ENCODE measurements at places on chromosomes 1 and 21. TPM values are rescaled to one million over a fixed set of nuclear protein-coding genes. Genes with fewer than 3 reads are reported as not detected.

GRCh38 chr1:241083285-241083684, 273.7 kb downstream of the RGS7 start:
- H3K4me1 ChIP-seq = no peaks in the 10 kb centered on the region
- no peaks in the 10 kb centered on the region for H3K27me3 ChIP-seq
- DNase-seq = no peak
- no peak overlapping the region for H3K27ac ChIP-seq
- no peak overlapping the region for H3K4me3 ChIP-seq

GRCh38 chr1:234776256-234776875, 166.4 kb upstream of the IRF2BP2 start:
- no peak overlapping the region for H3K27ac ChIP-seq
- no peak overlapping the region for H3K4me3 ChIP-seq
- DNase-seq = no peak
- peaks cover 25% of the 10 kb centered on the region for H3K4me1 ChIP-seq

GRCh38 chr1:198986036-198986435, 347.2 kb downstream of the PTPRC start:
- DNase-seq = no peak
- no peaks in the 10 kb centered on the region for H3K27me3 ChIP-seq
- no peak overlapping the region for H3K4me3 ChIP-seq
- H3K36me3 ChIP-seq = no peaks in the 10 kb centered on the region
- no peaks in the 10 kb centered on the region for H3K4me1 ChIP-seq
- H3K27ac ChIP-seq = no peak overlapping the region

- H3K36me3 ChIP-seq = no peaks in the 10 kb centered on the region
- no peaks in the 10 kb centered on the region for H3K27me3 ChIP-seq
- no peak overlapping the region for H3K27ac ChIP-seq
- no peak for DNase-seq
- no peaks in the 10 kb centered on the region for H3K4me1 ChIP-seq
Measured at GRCh38 chr1:98221923-98222322, 301.1 kb upstream of the DPYD start.

AZIN2 gene
- total RNA-seq = 2.5 TPM

C1orf87 gene
- total RNA-seq = not detected

DNA sequence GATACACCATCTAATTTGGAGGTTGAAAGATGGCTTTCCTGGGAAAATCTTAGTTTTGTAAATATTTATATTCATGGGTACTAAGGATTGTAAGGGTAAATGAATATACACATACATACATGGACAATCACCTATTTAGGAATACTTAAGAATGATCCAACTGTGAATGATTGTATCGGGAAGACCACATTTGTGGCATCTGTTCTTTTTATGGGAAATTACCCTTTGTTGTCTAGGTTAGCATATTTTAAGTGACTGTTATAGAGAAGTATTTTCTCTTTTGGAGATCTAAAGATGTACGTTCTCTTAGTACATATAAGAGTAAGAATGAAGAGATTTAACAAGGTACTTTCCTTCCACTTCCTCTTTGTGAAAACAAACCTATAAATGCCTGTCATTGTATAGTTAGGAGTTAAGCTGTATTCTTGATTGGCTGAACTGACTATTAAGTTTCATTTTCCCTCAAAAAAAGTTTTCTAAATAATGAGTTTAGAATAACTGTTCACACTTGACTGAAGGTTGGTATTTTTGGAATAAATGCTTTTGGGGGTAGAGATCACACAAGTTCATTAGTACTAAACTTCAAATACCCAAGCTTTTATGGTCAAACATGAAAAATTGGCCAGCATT, 26.7 kb downstream of the SNX7 start:
- H3K36me3 ChIP-seq = no peaks in the 10 kb centered on the region
- no peak overlapping the region for H3K27ac ChIP-seq
- H3K27me3 ChIP-seq = no peaks in the 10 kb centered on the region
- no peak for DNase-seq
- no peaks in the 10 kb centered on the region for H3K4me1 ChIP-seq
- H3K4me3 ChIP-seq = no peak overlapping the region

MAGI3 gene
- 3.2 TPM for total RNA-seq

GRCh38 chr1:203424285-203424684, 51.3 kb upstream of the PRELP start:
- H3K4me1 ChIP-seq = no peaks in the 10 kb centered on the region
- H3K4me3 ChIP-seq = no peak overlapping the region
- no peak overlapping the region for H3K27ac ChIP-seq
- H3K36me3 ChIP-seq = no peaks in the 10 kb centered on the region
- no peaks in the 10 kb centered on the region for H3K27me3 ChIP-seq
- no peak for DNase-seq

DNA sequence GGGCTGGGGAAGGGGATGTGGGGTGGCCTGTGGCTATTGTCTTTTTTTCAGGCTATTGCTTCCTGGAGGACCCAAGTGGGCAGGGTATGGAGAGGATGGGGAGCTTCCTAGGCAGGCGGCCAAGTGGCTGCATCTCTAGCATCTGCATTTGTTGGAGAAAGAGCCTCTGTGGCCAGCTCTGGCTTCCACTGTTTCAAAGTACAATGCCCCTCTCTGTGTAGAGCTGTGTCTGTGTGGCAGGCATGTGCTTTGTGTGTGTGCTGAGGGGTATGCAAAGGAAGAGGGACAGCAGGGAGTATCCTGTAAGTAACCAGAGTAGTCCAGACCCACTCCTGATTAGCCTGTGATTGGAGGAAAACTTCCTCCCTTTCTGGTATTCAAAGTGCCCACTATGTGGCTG, 40.6 kb downstream of the KCNA2 start:
- H3K4me3 ChIP-seq = no peak overlapping the region
- H3K36me3 ChIP-seq = no peaks in the 10 kb centered on the region
- H3K4me1 ChIP-seq = no peaks in the 10 kb centered on the region

DNA sequence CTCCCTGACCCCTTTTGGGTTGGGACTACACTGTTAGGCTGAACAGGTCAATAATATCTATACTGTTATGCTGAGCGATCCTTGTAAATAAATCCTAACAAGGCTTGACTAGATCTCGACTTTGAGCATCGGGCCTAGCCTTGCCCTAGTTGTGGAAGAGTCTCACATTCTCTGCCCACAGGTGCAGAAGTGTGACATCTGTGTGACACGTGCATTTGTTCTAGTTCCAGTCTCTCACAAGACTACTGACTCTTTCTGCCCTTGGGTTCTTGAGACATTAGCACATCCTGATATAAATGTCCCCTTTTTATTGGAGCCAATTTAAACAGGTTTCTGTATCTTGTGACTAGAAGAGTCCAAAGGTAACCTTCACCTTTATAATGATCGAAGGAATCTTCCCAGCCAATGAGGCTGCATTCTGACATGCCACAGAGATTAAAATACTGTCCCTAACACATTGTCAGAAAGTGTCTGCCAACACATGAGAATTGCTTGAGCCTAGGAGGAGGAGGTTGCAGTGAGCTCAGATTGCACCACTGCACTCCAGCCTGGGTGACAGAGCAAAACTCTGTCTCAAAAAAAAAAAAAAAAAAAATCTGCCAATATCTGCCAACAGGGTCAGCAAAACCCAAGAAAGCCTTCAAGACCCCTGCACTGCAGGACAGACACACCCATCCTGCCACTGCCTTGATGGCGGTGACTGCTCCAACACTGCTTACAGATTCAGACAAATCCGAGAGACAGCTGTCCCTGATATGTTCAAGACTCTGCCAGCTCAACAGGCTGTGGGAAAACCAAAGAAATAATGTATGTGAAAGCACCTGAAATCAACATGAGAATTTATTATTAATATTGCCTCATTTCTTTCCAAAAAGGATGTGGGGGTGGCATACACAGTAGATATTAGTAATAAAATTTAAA, 56.5 kb upstream of the PSEN2 start:
- H3K4me3 ChIP-seq = no peak overlapping the region
- no peaks in the 10 kb centered on the region for H3K4me1 ChIP-seq
- no peaks in the 10 kb centered on the region for H3K36me3 ChIP-seq
- H3K27me3 ChIP-seq = no peaks in the 10 kb centered on the region
- DNase-seq = no peak

GRCh38 chr1:22615886-22616285, 20.5 kb upstream of the C1QA start:
- H3K27ac ChIP-seq = no peak overlapping the region
- peaks cover 6% of the 10 kb centered on the region for H3K27me3 ChIP-seq
- DNase-seq = no peak
- H3K36me3 ChIP-seq = no peaks in the 10 kb centered on the region
- no peaks in the 10 kb centered on the region for H3K4me1 ChIP-seq

- peaks cover 58% of the 10 kb centered on the region for H3K4me1 ChIP-seq
- H3K4me3 ChIP-seq = no peak overlapping the region
- peaks cover 29% of the 10 kb centered on the region for H3K36me3 ChIP-seq
- no peaks in the 10 kb centered on the region for H3K27me3 ChIP-seq
Measured at GRCh38 chr1:225996946-225997545, 2.1 kb downstream of the SDE2 start.

SCMH1 gene
- 23.7 TPM for total RNA-seq

HCRTR1 gene
- total RNA-seq = not detected

DNA sequence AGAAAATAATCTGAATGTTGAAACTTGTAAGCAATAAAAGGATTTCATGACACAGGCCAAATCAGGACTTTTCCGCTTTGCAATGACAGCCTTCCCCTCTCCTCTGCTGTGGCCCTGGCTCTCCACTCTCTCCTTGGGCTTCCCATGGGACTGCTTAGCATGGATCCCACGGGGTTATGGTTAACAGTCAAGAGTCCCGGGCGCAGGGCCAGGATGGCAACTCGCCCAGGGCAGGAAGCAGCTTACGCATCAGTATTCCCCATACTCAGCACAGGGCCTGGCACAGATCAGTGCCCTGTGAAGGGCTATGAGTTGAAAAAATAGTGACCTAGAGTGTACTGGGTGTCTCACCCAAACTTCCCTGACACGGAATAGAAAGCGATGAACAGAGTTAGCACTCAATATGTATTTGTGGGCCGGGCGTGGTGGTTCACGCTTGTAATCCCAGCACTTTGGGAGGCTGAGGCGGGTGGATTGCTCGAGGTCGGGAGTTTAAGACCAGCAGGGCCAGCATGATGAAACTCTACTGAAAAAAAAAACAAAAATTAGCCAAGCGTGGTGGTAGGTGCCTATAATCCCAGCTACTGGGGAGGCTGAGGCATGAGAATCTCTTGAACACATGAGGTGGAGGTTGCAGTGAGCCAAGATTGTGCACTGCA, 29.1 kb upstream of the GRHL3 start:
- H3K4me1 ChIP-seq = no peaks in the 10 kb centered on the region
- H3K27me3 ChIP-seq = no peaks in the 10 kb centered on the region
- H3K4me3 ChIP-seq = no peak overlapping the region
- H3K27ac ChIP-seq = no peak overlapping the region
- DNase-seq = no peak
- no peaks in the 10 kb centered on the region for H3K36me3 ChIP-seq

GRCh38 chr1:197521118-197521739, 253.2 kb downstream of the CRB1 start:
- peak; percentile 7 for DNase-seq
- H3K4me3 ChIP-seq = no peak overlapping the region
- no peaks in the 10 kb centered on the region for H3K36me3 ChIP-seq

DNA sequence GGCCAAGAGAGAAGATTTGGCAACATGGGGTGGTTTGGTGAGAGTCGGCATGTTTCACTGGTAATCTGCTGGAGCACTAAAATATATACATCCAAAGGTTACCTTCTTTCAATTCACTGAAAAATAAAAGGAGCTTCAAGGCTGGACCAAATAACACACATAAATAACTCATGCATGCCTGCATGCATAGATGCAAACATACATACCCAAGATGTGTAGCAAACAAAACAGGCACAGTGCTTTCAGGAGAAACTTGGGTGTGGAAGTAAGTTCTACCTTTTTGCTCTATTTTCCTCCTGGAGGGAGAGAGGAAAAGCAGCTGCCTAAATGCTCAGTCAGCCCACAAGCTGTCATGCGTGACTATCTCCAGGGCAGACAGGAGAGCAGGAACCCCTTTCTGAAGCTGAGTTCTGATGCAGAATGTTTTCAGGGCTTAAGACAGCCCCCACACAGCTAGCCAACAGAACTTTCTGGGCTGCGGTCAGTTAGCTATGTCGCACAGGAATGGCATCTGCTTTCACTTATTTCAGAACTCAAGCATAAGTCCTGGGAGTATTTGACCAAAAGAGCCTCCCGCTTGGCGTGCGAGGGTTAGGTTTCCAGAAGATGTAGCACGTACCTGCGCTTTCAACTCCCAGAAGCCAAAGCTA, 166.2 kb downstream of the TOMM20 start:
- H3K36me3 ChIP-seq = no peaks in the 10 kb centered on the region
- H3K4me3 ChIP-seq = peak overlapping the region; percentile 35
- H3K27me3 ChIP-seq = no peaks in the 10 kb centered on the region
- peak overlapping the region; percentile 82 for H3K27ac ChIP-seq
- peaks cover 57% of the 10 kb centered on the region for H3K4me1 ChIP-seq

GRCh38 chr1:154193821-154194220, 1.9 kb upstream of the TPM3 start:
- H3K4me1 ChIP-seq = peaks cover under 1% of the 10 kb centered on the region
- no peak overlapping the region for H3K27ac ChIP-seq
- no peaks in the 10 kb centered on the region for H3K27me3 ChIP-seq
- DNase-seq = no peak
- no peak overlapping the region for H3K4me3 ChIP-seq

AP4B1 gene
- 33.7 TPM for total RNA-seq

TCHHL1 gene
- not detected for total RNA-seq

DNA sequence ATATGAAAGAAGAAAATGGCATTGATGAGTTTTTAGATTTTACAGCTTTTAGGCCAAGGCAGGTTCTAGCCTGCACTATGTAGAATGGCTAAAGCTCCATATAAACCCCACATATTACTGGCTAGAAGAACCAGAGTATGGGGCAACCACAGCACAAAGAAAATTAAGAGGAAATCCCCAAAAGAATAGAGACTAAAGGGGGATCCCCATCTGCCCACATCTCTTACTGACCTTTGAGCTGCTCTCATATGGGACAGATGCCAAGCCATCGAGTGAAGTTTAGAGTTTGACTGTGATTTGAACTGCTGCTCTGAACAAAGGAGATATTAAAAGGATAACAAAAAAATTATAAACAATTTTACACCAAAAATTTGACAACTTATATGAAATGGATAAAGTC, 102.2 kb upstream of the HAO2 start:
- H3K36me3 ChIP-seq = no peaks in the 10 kb centered on the region
- H3K27me3 ChIP-seq = no peaks in the 10 kb centered on the region
- no peaks in the 10 kb centered on the region for H3K4me1 ChIP-seq
- no peak overlapping the region for H3K4me3 ChIP-seq
- DNase-seq = no peak

DNA sequence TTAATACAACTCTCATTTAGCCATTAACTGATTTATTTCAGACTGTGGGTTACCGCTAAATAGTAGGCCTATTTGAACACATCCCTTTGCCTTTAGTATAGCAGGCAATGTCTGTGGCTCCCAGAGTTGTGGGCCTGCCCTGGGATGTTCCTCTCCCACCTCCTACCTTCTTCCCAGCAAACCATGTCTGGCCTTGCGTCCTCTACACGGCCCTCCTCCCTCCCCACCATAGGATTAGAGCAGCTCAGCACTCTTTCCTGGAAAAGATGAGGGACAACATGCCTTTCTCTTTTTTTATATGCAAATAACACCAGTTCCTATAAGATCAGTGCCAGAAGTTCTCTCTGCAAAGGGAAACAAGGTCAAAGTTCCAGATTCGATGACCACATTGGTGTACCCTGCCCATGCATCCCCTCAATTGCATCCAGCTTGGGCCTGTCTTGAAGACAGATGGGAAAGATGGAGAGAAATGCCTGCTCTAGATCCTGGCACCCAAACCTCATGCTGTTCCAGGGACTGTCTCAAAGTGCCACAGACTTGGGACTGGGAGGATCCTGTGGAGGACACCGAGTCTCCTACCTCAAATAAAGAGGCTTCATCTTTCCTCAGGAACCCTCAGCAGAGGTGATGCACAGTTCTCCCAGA, 57.2 kb downstream of the CD46 start:
- no peaks in the 10 kb centered on the region for H3K27me3 ChIP-seq
- DNase-seq = no peak
- H3K36me3 ChIP-seq = peaks cover 66% of the 10 kb centered on the region
- no peak overlapping the region for H3K4me3 ChIP-seq
- no peak overlapping the region for H3K27ac ChIP-seq
- H3K4me1 ChIP-seq = peaks cover 46% of the 10 kb centered on the region

All from CD8-positive, alpha-beta memory T cell (primary cell).